Activated CD4-positive, alpha-beta T cell treated with anti-CD3 and anti-CD28 coated beads, Interleukin-2, amount 50 U/mL, for 4 hours (primary cell): ENCODE measurements at places on chromosomes 4 and X.

GRCh38 chr4:7717946-7718490 lies 221.6 kb downstream of the AFAP1 start:
- no peak for DNase-seq

DNA sequence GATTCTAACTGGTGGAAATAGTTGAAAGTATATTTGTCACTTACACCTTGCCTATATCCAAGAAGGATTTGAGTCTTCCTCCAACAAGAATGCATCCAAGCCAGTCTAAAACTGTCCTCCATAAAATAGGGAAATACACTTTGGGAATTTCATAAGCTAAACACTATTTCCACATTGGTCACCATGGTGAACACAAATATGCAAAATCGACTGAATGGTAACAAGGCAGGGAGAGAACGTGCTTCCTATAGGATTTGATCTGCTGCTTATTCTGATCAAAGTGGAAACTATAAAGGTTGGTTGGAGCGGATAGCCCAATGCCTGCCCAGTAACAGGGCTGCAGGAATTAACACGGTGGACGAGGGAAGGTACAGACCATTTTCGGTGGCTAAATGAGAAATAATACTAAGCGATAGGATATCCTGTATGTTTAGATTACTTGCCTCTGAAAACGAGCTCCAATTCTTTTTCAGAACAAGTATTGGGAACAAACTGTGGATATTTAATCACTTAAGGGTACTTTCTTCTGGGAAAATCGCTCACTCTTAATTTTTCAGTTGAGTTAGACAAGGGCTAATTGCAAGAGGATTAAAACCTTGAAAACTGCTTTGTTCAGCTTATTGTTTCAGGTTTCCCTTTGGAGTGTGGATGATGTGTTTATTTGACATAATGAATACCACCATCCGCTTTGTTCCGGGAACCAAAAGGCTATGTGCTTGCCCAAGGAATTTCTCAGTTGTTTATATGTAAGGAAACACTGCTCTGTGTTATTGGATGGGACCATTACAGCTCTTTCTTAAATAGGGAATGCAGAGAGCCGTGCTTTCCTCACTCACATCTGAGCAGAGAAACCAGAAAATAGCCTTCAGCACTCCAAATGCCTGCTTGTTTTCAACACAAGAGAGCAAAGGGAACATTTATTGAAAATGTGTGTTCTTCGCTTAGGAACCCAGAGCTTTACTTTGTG lies 194.4 kb downstream of the CBR4 start:
- DNase-seq: no peak

GRCh38 chrX:8190341-8190830 lies 19.3 kb upstream of the VCX2 start:
- DNase-seq: no peak

DNA sequence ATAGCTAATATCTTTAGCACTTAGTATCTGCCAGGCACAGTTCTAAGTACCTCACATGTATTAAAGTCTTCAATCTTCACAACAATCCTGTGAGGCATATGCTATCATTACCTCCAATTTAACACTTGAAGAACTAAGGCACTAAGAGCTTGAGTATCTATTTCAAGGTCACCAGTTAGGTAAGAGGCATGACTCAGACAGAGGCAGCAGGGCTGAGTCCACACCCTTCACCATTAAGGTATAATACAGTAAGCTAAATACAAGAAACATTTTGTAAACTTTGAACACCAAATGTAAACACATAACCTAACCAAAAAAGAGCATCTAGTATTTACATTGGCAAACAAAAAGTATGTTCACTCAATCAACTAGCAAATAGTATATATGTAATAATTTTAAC lies 1410.9 kb downstream of the PCDH18 start:
- DNase-seq: no peak

DNA sequence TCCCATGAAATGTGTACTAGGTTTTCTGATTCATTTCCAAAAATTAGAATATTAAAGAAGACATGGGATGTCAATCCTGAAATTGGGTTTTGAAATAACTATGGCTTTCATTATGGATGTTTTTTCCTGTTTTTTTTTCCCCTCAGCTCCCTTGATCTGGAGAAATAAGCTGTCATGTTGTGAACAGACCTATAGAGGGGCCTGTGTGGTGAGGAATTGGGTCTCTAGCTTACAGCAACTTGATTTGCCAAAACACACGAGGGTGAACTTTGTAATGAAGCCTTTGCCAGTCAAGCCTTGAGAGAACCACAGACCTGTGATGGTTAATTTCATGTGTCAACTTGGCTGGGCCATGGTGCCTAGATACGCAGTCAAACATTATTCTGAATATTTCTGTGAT lies 2413.6 kb downstream of the PCDH7 start:
- no peak for DNase-seq

DNA sequence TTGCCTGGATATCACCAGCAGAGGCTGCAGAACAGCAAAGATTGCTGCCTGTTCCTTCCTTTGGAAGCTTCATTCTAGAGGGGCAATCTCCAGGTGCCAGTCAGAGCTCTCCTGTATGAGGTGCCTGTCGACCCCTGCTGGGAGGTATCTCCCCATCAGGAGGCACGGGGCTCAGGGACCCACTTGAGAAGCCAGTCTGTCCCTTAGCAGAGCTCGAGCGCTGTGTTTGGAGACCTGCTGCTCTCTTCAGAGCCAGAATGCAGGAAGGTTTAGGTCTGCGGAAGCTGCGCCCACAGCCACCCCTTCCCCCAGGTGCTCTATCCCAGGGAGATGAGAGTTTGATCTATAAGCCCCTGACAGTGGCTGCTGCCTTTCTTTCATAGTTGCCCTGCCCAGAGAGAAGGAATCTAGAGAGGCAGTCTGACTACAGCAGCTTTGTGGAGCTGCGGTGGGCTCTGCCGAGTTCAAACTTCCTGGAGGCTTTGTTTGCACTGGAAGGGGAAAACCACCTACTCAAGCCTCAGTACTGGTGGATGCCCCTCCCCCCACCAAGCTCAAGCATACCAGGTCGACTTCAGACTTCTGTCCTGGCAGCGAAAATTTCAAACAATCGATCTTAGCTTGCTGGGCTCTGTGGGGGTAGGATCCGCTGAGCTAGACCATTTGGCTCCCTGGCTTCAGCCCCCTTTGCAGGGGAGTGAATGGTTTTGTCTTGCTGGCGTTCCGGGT lies 57.9 kb downstream of the DKK2 start:
- no peak for DNase-seq

DNA sequence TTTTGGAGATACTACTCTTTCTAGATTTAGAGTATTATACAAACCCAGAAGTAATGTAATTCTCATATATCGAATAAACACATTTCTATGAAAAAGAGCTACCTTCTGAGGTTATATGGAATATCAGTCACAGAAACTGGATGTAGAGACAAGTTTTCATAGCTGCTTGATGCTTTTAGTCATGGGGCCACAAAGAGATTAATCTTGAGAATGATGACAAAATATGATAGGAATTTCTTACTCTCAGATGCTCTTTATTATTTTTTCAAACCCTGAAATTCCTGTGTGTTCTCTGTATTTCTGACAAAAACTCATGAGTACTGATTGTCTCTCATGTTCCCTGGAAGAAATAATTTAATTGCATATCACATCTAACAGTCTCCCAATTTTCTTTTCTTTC lies 662.5 kb downstream of the RAPGEF2 start:
- no peak for DNase-seq

DNA sequence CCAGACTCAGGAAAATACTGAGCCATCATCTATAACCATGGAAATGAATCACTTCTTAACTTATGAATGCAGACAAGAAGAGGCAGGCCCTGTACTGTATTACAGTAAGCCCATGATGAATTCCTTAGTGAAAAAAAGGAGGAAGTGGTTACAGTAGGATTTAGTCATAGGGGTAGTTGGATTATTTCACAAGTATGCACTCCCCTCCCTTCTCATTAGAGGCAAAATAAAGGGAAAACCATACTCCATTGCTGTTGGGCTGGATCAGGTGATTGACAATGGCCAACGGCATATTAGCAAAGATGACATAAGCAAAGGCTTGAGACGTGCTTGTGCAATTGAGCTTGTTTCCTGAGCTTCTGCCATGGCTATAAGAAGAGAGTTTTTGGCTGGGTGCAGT lies 181.1 kb upstream of the PRPS2 start:
- no peak for DNase-seq

- no peak for DNase-seq
Observed at GRCh38 chr4:51835079-51835478, 7.9 kb upstream of the DCUN1D4 start.

- no peak for DNase-seq
Observed at GRCh38 chrX:71912156-71912555, 1.5 kb downstream of the NHSL2 start.

- DNase-seq: no peak
Observed at GRCh38 chr4:155687380-155687982, 20.8 kb downstream of the GUCY1A1 start.

GRCh38 chrX:12080265-12080664 lies 58.0 kb upstream of the FRMPD4 start:
- no peak for DNase-seq

DNA sequence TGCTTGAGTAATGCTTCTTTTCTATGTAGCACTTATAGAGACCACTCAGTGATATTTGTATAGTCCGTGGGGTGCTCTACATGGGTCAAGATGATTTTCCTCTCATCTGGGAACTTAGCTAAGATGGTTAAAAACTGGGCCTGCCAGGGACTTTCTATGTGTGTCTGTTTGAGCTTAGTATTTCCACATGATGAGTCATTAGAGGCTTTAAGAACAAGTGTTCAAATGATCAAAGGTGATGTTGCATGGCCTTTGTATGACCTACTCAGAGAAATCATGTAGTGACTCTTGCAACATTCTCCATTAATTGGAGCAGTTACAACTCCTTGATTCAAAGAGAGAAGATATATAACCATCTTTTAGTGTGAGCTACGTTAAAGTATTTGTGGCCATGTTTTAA lies 1480.5 kb upstream of the IGFBP7 start:
- no peak for DNase-seq

DNA sequence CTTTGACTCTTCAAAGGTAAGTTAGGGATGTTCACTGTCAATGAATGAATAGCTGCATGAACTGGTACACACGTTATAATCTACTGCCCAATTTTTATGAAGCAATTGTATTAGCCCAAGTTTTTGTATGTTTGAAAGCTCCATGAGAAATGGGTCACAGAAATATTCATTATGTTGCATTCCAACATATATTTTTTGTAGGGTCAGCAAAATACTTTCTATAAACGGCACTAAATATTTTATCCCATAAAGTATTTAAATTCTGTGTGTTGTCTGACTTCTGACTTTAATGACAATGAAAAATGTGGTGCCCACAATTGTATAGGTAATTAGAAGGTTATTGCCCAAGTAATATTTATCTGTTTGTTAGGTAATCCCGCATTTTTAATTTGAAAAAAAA lies 466.0 kb downstream of the FAT4 start:
- DNase-seq: no peak

- no peak for DNase-seq
Observed at GRCh38 chr4:142339053-142339452, 507.0 kb downstream of the INPP4B start.

GRCh38 chr4:169869490-169869889 lies 111.7 kb upstream of the HPF1 start:
- no peak for DNase-seq

DNA sequence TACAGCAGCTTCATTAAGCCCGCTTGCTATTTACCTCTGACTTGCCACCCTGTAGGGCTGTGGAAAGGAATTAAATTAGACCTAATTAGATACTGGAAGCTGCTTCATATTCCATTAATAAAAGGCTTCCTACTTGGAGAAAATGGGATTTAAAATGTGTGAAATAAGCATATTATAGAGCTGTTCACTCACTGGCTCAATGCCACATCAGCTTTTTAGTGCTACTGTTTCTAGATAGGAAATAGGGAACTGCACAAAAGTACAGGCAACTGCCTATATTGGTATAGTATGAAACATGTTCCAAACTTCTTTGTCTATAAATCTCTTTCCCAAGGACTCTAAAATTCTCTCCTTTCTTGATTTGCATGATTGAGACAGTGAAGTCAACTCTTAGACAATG lies 407.9 kb upstream of the AADAT start:
- DNase-seq: no peak

GRCh38 chrX:108285356-108285755 lies 152.9 kb downstream of the COL4A6 start:
- no peak for DNase-seq

- DNase-seq: no peak
Observed at GRCh38 chr4:88130003-88130402, 28.4 kb downstream of the ABCG2 start.

DNA sequence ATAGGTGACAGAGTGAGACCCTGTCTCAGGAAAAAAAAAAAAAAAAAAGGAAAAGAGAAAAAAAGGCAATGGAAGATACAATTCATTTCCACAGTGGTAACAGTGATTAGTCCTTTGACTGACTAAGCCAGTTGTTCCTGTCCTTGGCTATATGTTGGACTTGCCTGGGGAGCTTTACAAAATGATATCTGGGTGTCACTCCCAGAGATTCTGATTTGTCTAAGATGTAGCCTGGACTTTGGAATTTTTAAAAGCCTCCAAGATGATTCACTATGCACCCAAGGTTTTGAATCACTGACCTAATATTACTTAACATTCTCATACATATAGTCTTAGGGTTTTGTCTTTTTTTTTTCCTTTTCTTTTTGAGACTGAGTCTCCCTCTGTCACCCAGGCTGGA lies 16.9 kb downstream of the HELQ start:
- no peak for DNase-seq

DNA sequence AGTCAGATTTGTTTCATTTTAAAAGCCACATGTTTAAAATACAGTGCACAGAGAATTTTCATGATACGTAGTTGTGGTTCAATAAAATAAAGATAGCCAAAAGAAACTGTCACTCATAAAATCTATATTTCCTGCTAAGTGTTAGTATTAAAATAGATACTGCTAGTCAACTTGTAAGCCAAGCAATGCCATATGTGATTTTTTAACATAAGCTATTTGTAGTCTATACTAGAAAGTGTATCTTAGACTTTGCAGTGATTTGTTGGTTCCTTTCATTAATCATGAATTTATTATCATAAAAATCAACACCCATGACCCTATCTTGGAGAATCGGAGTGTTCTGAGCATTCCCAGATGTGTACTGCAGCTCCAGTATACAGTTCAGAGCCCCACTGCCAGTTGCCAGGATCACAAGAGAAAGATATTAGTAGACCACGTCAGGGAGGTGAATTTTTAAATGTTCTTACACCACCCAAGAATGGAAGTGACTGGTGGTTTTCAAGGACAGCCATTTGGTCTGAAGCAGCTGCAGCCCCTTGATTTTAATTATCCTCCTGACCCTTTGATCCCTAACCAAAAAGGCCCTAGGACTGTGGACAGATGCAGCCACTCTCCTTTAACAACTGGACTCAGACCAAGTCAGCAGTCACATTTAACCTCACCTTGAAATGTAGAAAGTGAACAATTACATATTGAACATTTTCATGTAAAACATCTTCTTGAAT lies 163.1 kb downstream of the PALLD start:
- no peak for DNase-seq

DNA sequence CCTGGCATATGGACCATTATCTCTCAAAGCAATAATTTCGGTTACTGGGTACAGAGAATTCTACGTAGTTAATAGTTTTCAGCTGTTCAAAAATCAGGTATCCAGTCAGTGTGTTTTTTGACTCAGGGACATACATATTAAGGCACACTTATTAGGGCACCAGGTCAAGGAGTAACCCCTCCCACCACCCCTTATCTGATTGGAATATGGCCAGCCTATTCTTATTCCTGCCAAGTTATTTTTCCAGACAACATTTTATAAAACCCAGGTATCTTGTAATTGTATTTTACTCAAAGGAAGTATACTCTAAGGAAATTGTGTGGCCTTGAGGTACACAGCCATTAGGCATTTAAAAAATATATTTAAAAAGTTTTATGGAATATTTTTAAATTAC lies 4.3 kb downstream of the ZFX start:
- no peak for DNase-seq

GRCh38 chr4:111997785-111998184 lies 147.5 kb upstream of the FAM241A start:
- DNase-seq: no peak
